H1 (cell line): ENCODE measurements at places on chromosomes 12 and 14.

GRCh38 chr14:94571395-94571794, 9.8 kb upstream of the SERPINA5 start:
- no peak for DNase-seq

DNA sequence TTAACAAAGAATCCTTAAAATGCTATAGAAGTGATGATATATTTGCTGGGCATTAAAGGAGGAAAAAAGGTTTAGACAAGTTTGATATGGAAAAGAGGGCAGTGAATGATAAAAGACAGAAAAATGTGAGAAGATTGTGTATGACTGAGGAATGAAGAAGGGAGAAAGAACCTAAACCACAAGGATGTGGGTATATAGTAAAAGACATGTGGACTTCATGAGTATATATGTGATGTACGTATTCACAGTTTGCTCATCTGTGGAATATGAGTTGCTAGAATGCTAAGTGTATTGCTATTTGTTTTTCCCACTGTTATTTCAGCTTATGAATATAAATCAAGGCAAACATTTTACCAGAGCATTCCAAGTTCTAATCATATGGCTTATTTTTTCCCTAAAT, 2.1 kb upstream of the SLC16A7 start:
- DNase-seq: no peak

DNA sequence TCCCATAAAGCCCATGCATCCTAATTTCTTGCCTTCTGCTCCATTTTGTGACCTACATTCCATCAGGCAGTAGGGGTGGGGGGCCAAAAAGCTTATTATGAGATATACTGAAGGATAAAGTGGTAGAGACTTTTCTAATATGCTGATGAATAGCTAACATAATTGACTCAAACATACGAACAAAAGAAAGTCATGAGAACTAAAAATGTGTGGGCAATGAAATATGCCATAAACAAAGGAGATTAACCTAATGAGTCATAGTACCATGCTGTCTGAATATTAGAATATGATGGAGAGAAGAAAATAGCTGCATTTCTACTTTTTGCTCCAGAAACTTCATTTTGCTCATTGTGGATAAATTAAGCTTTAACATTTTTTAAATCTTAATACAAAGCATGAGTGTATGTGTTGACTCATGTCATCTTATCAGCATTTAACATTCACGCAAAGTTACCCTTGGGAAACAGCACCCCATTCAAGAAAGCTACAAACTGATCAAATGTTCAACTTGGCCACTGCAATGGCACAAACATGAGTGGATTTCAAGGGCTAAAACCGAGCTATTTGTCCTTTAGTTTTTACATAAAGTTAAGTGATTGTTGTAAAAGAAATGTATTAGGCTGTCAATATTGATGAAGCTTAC, 64.0 kb upstream of the DIO2 start:
- no peak for DNase-seq

DNA sequence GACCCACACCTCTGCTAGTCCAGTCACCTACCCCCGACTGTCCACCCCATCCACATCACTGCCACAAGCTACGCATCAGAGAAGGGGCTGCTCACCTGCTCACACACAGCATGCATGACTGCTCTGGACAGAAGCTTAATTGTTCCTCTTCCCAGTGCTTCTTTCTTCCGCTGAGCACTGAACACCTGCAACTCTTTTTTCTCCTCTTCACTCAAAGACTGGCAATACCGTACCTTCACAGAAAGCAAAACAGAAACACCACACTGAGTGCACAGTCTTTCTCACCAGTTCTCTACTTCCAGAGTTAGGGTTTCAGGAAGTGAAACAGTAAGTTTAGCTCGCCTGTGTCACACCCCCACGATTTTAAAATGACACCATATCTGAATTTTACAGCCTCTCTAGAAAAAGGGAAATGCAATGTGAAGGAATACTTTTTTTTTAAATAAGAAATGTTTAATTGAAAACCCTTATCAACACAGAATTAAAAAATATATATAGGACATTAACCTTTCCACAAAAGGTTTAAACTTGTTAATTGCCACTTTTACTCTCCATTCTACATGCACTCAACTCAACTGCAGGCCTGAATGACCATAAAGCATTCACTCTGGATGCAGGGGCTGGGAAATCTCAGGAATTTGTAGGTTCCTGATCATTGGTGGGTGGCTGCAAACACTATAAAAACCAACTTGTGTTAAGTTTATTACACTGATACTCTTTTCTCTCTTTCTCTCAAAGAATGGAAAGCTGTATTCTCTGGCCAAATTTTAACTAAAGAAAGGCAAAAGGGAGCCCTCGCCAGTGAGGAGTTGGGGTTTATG, 120.0 kb downstream of the PRICKLE1 start:
- DNase-seq: no peak

GRCh38 chr12:93461503-93461902, 5.8 kb upstream of the MRPL42 start:
- no peak for DNase-seq

GRCh38 chr12:121632069-121632970, 6.0 kb downstream of the ORAI1 start:
- no peak for DNase-seq

DNA sequence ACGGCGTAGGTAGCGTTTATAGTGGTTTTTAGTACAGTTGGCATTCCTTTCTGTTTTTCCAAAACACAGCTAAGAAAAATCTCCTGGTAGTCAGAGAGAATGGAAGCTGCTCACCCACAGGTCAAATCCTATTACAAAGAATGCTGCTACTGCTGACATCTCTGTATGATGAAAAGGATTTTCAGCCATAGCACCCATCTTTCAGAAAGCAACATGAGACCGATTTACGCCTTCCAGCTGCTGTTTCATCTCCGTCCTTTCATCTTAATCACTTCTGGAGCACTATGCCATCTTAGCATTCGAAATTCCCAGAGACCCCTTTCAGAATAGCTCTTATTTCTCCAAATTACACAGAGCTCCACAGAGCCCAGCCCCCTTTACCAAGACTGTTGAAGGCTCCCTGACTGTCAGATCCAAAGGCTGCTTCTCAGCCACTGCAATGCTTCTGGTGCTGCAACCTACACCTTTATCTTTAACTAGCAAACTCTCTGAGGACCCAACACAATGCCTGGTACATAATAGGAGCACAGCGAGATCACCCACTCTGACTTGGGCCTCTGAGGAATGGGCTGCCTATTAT, 211.8 kb downstream of the NEDD1 start:
- DNase-seq: no peak

- DNase-seq: no peak
Measured at GRCh38 chr12:32558903-32559302, 120.2 kb upstream of the DNM1L start.

DNA sequence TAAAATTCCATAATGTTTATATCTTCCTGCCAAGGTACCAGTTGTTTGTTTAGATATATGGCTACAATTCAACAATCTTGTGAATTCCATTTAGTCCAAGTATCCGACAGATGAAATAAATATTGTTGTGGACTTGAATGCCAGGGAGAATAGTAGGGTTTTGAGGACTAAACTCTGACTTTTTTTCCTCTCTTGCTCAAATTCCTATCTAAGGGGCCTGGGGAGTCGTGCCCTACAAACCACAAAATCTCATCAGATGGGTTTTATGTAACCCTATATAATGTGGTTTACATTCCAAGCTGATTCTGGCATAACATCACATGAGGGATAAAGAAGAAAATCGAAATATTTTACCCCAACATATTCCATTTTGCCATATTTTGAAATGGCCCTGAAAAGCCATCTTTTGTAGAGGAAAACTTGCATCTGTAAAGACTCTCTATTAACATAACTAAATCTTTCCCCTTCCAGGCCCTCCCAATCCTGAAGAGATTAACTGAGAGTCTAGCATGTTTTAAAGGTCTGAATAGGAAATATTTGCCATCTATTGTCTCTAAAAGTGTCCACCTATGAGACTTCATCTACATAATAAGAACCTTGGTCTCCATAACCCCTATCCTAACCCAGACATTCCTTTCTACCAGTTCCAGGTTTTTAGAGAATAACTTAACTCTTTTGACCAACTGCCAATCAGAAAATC, 184.7 kb upstream of the KITLG start:
- DNase-seq: no peak

- no peak for DNase-seq
Measured at GRCh38 chr14:78593949-78594348, 423.8 kb downstream of the NRXN3 start.

DNA sequence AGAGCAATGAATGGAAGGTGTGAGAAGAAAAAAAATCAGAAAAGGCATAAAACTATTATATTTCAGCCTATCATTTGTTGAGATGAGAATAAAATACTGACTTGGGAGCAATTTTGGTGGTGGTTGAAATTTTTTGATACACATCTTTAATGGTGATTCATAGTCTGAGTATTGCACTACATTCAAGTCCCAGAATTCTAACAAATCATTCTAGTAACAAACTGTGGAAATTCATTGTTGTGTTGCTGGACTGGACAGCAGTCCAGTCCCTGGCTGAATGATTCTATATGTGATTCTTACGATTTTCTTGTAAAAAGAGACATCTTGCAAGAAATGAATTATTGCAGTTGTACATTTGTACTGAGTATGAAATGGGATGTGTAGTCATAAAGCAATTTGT, 268.6 kb downstream of the TRHDE start:
- no peak for DNase-seq

DNA sequence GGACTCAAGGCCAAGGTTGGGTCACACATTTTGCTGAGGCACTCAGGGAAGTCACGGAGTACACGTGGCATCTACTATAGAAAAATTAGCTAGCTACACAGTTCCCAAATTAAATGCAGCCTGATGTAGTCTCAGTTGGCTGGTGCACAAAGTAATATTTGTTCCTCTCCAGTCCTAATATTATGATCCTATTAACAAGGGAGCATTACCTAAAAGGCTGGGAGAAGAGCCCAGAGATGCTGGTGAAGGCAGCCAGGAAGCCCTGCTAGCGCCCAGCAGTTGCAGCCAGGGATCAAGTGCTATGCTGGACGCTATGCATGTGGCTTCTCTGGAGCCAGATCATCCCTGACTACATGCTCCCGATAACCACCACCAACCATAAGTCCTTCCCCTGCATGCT, 88.0 kb upstream of the GSC start:
- no peak for DNase-seq

- no peak for DNase-seq
Measured at GRCh38 chr14:24632761-24633160, 1.2 kb downstream of the GZMB start.

- DNase-seq: no peak
Measured at GRCh38 chr12:110885152-110885840, 35.1 kb downstream of the MYL2 start.

DNA sequence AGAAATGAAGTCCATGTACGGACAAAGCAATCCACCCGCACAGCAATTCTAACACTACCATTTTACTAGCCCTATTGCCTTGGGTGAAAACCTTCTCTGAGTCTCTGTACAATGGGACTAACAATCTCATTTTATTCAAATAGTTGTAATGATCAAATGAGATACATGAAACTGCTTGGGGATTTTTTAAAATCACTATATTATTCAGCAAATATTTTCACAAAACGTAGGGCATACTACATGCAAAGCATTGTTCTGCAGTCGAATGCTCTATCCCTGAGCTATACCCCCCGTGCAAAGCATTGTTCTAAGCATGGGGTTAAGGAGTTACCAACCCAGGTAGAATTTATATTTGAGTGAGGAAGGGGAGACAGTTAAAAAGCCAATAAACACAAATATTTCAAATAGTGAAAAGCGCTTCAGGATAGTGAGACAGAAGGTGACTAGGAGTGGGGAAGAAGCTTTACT, 554 bp upstream of the ATF7 start:
- no peak for DNase-seq

GRCh38 chr12:219891-220352, 6.0 kb upstream of the SLC6A12 start:
- peak; percentile 72 for DNase-seq

GRCh38 chr14:34328178-34328577, 133.9 kb downstream of the SPTSSA start:
- DNase-seq: no peak

DNA sequence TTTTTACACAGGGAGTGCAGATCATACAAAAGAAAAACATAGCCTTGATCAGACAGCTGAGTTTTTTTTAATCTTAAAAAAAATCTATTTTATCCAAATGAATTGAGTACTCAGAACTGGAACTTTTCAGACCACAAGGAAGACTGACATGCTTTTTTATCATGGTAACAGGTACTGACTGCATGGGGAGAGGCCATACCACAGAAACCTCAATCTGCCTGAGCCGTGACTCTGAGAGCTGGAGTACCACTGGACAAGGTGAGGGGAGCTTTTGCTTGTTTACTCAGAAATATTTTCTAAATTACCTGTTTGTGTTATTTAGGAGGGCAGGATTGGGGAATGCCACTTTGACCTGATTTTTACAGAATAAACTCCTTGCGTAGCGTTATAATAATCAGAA, 143.9 kb downstream of the ALX1 start:
- no peak for DNase-seq

GRCh38 chr12:52673217-52673616, 7.0 kb downstream of the KRT1 start:
- no peak for DNase-seq

GRCh38 chr12:58801986-58802385, 118.3 kb downstream of the LRIG3 start:
- no peak for DNase-seq

DNA sequence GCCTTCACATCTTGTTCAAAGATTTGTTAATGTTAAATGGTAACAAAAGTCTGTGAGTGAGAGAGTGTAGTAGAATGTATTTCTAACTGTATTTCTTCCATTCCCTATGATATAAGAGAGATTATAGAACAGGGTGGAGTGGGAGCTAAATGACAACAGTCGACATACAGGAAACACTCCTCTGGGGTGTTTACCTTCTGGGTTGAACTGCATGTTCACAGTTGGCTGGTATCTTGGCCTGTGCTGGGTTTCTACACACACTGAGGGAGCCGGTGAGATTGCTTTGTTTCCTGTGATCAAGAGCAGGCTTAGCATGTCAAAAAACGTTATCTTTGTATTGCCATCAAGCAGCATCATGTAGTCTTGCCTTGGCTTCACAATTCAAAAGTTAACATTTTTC, 274.3 kb upstream of the FAR2 start:
- DNase-seq: no peak

DNA sequence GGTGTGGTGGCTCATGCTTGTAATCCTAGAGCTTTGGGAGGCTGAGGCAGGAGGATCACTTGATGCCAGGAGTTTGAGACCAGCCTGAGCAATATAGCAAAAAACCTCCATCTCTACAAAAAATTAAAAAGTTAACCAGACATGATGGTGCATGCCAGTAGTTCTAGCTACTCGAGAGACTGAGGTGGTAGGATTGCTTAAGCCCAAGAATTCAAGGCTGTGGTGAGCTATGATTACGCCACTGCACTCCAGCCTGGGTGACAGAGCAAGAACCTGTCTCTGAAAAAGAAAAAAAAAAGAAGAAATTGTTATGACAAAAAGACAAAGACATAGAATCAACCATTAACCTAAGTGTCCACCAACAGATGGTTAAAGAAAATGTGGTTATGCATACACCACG, 2.1 kb upstream of the ATP23 start:
- no peak for DNase-seq
